DND-41 (cell line): ENCODE measurements at places on chromosomes 13 and 19.

DNA sequence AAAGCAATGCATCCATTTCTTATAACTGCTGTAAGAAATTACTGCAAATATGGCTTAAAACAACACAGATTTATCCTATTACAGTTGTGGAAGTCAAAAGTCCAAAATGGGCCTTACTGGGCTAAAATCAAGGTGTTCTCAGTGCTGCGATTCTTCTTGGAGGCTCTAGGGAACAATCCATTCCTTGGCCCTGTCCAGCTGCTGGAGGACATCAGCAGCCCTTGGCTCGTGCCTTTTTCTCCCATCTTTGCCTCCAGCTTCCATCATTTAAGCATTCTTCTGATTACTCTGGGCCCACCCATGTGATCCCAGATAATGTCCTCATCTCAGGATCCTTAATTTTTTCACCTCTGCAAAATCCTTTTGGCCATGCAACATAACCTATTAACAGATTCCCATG lies 607.1 kb downstream of the DCT start:
- DNase-seq = no peak

- no peak for DNase-seq
Observed at GRCh38 chr19:48945817-48946216, 8.9 kb upstream of the BAX start.

DNA sequence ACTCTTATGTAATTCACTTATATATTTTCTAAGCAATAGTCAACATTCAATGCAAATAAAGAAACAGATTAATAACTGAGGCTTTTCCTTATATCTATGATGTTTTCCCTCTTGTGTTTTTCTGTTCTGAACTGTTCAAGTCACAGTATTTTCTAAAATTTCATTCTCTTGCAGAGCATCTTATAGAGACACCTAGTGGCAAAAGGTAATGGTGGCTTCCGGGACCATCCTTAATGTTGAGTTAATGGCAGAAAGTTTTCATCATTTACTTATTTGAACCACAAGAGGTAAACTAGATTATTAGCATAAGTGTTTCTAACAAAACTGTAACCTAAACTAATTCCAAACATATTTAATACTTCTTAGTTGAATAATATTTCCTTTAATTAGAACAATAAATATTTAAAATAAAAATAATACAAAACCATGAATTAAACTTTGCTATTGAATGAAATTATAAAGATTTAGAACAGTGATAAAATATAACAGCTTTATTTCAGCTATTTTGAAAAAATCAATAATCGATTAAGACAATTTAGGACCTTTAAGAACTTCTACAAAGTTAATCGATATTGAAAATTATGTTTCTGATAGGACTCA lies 1.7 kb upstream of the SLITRK5 start:
- no peak for DNase-seq

DNA sequence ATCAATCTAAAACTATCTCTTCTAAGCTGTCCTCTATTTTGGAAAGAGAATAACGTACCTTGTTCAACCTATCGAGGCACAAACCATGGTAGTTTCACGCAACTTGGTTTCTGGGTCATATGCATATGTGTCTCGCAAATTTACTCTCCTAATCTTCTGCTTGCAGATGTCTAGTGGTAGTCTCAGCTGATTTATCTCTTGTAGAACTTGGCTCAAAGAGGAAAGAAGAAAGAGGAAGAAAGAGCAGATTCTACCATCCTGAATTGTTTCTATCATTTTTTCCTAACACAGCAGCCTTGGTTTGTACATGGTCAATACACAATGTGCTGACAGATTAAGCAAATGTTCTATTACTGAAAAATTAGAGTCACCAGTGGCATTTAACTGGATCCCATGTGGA lies 282.3 kb downstream of the SPRY2 start:
- DNase-seq = no peak

GRCh38 chr13:79901336-79901735 lies 420.4 kb downstream of the NDFIP2 start:
- no peak for DNase-seq

DNA sequence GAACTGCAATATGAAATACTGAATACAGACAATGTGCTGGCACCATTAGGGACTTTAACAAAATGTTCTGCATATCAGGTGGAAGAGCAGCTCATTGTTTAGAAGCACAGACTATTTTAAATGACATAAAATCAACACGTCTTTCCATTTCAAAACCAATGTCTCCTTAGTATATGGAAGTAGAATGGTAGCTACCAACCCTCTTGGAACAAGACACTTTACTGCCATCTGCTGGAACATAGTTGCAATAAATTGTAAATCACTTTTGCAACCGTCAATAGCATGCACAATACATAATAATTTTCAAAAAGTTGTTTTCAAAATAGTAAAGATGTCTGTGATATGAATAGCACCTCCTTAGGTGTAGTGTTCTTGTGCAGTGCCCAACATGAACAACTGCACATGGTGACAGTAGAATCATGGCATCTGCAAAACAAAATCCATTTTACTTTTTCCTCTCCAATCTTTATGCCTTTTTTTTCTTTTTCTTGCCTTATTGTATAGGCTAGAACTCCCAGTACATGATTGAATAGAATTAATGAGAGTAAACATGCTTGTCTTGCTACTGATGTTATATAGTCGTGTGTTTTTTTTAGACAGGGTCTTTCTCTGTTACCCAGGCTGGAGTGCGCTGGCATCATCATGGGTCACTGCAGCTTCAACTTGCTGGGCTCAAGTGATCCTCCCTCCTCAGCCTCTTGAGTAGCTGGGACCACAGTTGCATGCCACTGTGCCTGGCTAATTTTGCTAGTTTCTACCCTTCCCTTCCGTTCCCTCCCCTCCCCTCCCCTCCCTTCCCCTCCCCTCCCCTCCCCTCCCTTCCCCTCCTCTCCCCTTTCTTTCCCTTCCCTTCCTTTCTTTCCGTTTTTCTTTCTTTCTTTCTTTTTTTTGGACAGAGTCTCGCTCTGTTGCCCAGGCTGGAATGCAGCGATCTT lies 7.8 kb upstream of the LYPD5 start:
- no peak for DNase-seq

GRCh38 chr13:92590503-92590908 lies 636.1 kb upstream of the GPC6 start:
- DNase-seq = no peak

DNA sequence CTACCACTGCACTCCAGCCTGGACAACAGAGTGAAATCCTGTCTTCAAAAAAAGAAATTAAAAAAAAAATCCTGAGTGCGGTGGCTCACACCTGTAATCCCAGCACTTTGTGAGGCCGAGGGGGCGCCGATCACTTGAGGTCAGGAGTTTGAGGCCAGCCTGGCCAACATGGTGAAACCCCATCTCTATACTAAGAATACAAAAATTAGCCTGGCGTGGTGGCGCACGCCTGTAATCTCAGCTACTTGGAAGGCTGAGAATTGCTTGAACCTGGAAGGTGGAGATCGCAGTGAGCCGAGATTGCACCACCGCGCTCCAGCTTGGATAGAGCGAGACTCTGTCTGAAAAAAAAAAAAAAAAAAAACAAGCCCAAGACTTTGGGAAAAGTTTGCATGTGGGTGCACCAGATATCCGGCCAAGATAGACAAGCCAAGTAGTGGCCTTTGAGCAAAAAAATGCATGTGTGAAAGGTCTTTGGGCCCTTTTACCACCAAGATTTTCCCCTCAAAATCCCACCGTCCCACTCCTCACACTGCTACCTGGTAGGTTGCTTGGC lies 5.7 kb downstream of the DNAJB1 start:
- DNase-seq = no peak

DNA sequence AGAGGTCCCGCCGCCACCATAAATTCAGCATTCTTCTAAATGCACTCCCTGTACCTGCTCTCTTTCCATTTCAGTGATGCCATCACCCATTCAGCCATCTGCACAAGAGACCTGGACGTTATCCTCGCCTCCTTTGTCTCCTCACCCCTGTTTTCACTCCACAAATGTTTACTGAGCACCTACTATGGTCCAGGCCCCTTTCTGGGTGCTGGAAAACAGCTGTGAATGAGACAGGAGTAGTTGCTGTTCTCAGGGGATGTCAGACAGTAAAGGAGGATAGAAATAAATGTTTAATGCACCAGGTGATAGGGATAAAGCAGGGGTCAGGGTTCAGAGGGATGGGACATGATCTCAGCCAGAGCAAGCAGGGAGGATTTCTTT lies 3.3 kb downstream of the AP1M1 start:
- DNase-seq = no peak

DNA sequence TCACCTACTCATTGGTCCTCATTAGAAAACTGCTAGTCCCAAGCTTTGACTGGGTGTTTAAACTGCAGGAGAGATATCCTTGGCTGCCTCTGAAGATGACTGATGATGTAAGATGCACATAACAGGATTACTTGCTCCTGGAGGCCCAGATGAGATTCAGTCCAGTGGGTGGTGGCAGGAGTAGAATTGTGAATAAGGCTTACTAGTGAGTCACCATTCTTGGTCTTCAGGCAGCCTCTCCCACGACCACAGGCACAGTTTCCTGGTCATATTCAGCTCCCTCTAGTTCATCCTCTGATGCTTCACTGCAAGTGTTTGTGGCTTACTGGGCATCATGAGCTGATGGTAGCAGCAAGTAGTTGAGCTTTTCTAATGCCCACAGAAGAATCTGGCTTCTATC lies 12.1 kb downstream of the SERTM1 start:
- DNase-seq = no peak

- peak; percentile 43 for DNase-seq
Observed at GRCh38 chr13:48653472-48653939, at the start of gene CYSLTR2. CYSLTR2 (plus strand) TSS chr13:48653929; CDS start chr13:48706818, 52,889 bp downstream.

DNA sequence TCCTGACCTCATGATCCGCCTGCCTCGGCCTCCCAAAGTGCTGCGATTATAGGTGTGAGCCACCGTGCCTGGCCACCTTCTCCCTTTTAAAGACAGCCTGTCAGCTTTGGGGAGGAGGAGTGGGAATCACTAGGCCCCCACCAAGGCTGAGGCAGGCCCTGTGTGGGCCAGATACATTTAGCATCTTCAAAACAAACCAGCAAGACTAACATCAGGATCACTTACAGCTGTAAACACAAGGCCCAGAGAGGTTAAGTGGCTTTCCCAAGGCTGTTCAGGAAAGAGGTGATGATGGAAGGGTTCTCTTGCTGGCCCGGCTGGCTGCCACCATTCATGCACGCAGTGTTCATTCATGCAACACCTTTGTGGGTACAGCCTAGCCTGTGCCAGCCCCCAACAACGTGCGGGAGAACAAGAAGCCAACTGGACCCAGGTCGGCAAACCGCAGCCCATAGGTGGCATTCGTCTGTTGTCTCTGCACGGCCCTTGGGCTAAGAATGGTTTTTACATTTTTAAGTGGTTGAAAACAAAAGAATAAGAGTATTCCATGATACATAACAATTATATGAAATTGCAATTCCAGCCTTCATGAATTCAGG lies 23.0 kb downstream of the IER2 start:
- DNase-seq = no peak

DNA sequence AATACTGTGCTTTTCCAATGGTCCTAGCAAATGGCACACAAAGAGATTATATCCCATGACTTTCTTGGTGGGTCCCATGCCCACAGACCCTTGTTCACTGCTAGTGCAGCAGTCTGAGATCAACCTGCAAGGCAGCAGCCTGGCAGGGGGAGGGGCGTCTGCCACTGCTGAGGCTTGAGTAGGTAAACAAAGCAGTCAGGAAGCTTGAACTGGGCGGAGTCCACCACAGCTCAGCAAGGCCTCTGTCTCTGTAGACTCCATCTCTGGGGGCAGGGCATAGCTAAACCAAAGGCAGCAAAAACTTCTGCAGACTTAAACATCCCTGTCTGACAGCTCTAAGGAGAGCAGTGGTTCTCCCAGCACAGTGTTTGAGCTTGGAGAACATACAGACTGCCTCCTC lies 82.9 kb downstream of the ZNF737 start:
- DNase-seq = peak; percentile 27

DNA sequence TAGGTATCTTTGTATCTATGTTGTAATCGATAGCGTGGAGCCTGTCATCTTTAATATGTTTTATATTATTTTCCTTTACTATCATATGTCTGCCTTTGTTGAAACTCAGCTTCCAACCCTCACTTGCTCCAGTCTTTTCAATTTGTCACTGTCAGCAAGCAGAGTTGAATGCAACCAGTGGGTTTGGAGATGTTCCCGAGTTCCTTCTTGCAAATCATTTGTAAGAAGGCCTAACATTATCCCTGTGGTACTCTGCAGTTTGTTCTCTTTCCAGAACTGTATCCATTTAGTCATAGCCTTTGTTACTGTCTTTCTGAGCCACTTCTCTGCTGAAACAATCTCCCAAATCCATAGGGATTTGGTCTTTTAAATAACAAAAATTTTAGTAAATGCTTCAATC lies 41.8 kb downstream of the RNASEH2B start:
- DNase-seq = no peak

- no peak for DNase-seq
Observed at GRCh38 chr19:51078731-51079130, 4.0 kb downstream of the KLK14 start.

DNA sequence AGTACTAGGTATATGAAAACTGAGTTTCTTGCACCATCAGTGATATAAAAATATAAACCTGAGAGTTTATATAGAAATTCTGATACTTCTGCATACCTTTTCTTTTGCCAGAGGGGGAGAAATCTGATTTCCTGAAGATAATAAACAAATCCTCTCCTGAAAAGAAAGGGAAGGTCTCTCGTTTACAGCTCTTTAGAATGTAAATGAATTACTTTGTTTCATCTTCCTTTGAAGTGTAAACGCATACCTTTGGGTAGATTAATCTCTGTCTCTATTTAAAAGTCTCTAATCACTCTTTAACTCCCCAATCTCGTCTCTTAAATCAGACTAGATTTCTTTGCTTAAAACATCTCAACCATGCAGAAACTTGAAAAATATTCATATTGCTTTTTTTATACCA lies 1092.9 kb downstream of the SLITRK5 start:
- no peak for DNase-seq

DNA sequence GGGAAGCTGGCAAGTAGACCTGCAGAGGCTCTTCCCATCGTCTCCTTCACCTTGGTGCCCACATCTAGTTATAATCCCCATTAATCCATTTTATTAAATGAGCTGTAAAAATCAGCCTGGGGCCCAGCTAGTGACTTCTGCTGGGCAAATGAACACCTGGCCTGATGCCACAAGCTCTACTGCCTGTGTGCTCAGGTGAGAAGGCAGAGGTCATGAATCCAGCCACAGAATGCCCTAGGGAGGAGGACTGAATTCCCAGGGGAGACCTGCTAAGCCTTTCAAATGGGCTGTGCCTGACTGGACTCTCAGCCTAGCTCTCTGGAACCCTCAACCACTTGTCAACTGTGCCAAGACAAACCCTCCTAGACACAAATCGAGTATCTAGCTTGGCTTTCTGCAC lies 74.0 kb downstream of the PDS5B start:
- no peak for DNase-seq

DNA sequence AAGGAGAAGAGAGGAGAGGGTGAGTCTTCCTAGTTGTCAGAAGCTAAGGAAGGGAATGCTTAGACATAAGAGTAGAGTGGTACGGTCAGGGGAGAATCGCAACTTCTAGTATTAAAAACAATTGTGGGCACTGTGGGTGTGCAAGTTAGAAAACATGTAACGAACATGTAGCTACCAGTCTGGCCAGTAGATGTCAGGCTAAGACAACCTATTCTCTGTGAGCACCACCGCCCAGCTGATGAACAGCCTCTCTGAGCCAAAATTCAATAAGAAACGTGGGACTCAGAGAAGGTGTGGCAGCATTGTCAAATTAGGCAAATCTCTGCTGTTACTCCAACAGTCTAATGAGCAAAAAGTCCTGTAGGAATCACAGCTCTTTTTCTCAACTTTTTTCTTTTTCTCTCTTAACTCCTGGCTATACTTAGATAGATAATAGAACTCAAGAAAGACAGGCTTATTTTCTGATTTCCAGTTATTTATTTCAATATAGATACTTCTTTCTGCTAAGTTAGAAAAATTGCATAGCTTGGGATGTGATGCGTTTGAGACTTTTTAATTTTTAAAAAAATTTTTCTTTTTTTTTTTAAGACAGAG lies 186.2 kb downstream of the USP12 start:
- peak; percentile 68 for DNase-seq
